Transverse colon (tissue), 4 donors: ENCODE measurements at places on chromosomes 12 and 14. TPM values are rescaled to one million over a fixed set of nuclear protein-coding genes. Genes with fewer than 3 reads are reported as not detected.

The INSM2 gene
- total RNA-seq: not detected

DNA sequence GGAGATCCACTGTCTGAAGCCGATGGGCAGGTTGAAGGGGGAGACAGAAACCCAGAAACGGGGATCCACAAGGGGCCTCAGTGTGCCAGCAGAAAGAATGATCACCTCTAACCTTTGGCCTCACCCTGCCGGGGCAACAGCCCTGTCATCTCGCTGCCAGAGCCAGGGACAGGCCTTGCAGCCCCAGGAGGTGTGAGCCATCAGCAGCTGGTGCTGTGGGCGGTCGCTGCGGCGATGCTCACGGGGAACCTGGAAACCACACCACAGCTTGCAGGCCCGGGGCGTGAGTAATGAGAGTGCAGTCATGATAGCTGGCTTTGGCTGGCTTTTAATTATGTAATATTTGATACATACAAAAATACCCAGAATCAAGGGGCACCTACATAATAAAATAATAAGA is 4.7 kb upstream of the TTC7B start:
- DNase-seq: peak; percentile 27
- no peaks in the 10 kb centered on the region for H3K36me3 ChIP-seq
- H3K27me3 ChIP-seq: no peaks in the 10 kb centered on the region
- H3K4me3 ChIP-seq: no peak overlapping the region

DNA sequence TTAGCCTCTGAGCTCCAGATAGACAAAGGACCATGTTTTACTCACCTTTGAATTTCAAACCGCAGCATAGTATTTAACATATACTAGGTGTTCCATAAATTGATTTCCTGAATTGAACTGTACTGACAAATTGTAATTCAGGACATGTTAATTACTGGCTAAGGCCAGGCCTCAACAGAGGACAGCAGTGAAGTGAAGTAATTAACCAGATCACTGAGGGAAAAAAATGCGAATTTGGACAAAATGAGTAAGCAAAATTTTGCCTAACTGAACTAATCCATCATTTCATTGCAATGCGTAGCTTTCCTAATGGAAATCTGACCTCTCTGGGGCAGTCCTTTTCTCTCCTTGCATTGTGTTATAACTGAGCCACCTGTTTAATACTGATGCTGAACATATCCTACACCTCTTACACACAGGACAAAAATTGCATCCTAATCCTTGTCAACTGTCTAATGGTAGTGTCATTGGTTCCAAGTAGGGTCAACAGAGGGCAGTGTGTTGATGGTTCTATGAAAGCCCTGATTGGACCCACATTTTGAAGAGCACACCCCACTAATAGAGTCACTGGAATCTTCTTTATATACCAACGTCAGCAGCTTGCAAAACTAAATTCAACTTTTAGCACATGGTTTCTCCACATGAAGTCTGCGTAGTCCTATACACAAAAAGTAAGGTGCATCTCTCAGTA is 148.4 kb downstream of the SLC25A21 start:
- H3K27ac ChIP-seq: no peak overlapping the region
- no peaks in the 10 kb centered on the region for H3K27me3 ChIP-seq
- H3K36me3 ChIP-seq: no peaks in the 10 kb centered on the region
- no peak for DNase-seq
- H3K4me3 ChIP-seq: no peak overlapping the region

The STAC3 gene
- total RNA-seq: 1.9 TPM

GRCh38 chr12:16094437-16094836 is 183.0 kb downstream of the SLC15A5 start:
- no peak for DNase-seq
- no peaks in the 10 kb centered on the region for H3K27me3 ChIP-seq
- H3K27ac ChIP-seq: no peak overlapping the region
- H3K4me3 ChIP-seq: no peak overlapping the region
- no peaks in the 10 kb centered on the region for H3K4me1 ChIP-seq
- no peaks in the 10 kb centered on the region for H3K36me3 ChIP-seq

DNA sequence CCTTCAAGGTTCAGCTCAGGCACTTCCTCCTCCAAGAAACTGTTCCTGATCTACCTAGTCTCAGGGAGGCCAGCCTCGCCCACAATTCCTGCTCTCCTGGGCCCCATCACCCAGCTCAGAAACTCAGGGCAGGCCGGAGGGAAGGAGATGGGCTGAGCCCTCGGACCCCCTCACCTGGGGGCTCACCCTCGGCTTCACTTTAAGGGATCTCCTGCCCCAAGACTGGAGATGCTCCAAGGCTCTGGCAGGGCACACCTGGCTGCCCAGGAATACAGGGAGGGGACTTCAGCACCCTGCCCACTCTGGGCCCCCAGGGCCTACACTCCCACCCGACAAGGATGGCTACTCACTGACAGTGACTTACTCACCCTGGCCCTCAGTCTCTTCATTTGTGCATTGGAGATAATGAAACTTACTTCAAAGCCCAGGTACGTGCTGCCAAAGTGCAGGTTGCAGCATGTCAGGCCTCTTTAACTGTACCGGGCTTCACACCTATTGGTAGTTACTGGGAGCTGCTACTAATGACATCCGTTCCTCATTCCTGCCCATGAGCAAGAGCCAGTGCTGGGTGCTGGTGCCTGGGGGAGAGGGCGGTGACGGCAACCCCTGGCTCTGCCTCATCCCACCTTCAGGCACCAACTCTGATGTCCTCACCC is 21.0 kb upstream of the PPP1R13B start:
- peaks cover 5% of the 10 kb centered on the region for H3K4me1 ChIP-seq
- DNase-seq: no peak
- H3K27me3 ChIP-seq: no peaks in the 10 kb centered on the region
